Astrocyte of the spinal cord (primary cell): ENCODE measurements at places on chromosomes 4 and X.

- DNase-seq, result no peak
Observed at GRCh38 chr4:153064571-153064970, 128.4 kb downstream of the FHDC1 start.

DNA sequence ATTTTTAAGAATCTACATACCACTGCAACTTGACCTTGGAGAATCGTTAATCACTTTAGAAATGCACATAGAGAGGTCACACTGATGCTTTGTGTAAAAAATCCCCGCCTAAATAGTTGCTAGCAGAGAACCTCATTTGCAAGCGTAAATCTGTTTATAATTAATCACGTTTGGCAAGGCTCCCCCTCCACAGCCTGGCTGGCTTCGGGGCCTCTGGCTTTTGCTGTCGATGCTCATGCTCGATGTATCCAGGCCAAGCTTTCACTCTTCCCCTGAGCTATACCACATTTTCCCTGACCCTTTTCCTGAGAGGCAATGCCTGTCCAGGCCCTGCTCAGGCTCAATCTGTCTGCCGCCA is 23.4 kb downstream of the CYTL1 start:
- DNase-seq, result no peak

GRCh38 chr4:75232546-75232945 is 281.7 kb downstream of the RCHY1 start:
- DNase-seq, result no peak

GRCh38 chrX:129925305-129926092 is 19.5 kb downstream of the UTP14A start:
- DNase-seq, result peak; percentile 72

DNA sequence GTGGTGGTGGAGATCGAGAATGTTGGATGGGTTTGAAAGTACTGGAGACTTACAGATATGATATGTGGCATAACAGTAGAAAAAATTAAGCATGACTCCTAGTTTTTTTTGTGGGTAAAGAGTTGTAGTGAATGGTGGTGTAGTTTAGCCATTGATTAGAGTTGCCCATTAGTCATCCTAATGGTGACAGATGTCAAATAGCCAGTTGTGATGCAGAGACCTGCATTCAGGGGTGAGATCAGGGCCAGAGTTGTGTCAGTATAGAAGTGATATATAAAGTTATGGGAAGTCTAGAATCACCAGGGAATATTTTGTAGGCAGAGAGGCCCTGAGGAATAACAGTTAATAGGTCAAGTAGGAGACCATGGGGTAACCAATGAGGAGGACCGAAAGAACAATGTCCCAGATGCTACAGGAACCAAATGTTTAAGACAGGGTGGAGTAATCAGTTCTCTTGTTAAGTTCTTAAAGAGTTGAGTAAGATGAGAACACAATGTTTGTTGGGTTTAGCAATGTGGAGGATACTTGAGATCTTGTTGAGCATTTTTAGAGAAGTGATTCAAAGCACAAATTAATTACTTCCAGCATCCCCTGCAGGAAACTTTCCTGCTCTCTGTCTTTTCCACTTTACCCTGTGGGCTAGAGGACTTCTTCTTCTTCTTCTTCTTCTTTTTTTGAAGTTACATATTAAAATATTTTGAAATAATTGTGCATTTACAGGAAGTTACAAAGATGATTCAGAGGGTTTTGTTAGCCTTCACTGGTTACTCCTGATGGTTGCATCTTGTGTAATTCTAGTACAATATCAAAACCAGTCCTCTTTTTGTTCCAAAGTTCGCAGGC is 13.3 kb downstream of the SGMS2 start:
- no peak for DNase-seq

- DNase-seq, result peak; percentile 7
Observed at GRCh38 chrX:22634751-22635150, 362.0 kb downstream of the CBLL2 start.

DNA sequence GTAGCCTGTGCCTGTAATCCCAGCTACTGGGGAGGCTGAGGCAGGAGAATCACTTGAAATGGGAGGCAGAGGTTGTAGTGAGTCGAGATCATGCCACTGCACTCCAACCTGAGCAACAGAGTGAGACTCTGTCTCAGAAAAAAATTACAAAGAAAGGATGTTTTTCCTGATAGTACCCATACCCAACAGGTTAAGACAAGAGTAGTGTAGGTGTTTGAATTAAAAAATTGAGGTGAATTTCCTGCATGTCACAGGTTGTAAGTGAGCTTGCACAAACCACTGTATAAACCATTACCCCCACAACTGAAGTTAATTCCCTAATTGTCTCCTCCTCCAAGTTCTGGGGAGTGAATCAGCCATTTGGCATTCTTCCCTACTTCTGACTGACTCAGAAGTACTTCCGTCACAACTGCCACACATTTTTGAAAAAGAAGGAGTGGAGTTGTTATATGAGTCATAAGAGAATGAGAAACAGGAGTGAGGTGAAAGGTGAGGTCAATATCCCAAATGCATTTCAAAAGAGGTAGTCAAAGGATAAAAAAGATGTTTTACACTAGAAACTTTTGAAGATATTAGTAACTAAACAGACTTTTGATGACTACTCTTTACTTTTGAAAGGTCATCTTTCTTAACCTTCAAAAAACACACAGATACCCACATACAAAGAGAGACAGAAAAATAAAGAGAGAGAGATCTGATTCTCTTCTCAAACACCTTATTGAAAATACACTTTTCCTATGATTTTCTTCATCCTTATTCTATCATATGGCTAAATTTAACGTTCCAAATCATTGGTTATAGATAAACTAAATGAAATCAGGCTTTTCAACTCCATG is 134.5 kb downstream of the BTC start:
- peak; percentile 99 for DNase-seq

GRCh38 chrX:116449156-116449555 is 12.8 kb downstream of the SLC6A14 start:
- DNase-seq, result no peak

- no peak for DNase-seq
Observed at GRCh38 chr4:121817006-121817405, 6.7 kb downstream of the CCNA2 start.

- DNase-seq, result no peak
Observed at GRCh38 chrX:103344606-103345005, 11.7 kb upstream of the TCEAL9 start.

- peak; percentile 43 for DNase-seq
Observed at GRCh38 chr4:7647600-7648543, 213.1 kb upstream of the PSAPL1 start.

DNA sequence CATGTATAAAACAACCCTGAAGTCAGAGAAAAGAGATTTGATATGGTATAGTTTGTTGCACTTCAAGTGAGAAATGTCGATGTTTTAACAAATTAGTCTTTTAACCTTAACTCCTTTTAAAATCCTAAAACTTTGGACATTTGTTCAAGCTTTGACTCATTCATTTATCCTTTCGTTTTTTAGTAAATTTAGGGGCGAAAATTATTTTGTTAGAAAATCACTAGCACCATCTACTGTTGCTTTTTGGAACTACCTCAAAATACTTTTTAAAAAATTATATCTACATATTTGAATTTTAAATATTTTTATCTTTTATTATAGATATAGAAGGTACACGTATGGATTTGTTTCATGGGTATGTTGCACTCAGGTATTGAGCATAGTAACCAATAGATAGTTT is 165.1 kb upstream of the POF1B start:
- DNase-seq, result no peak

GRCh38 chr4:55921093-55921492 is 27.7 kb upstream of the CEP135 start:
- no peak for DNase-seq

GRCh38 chrX:154019061-154019621 is 561 bp downstream of the IRAK1 start:
- no peak for DNase-seq

- no peak for DNase-seq
Observed at GRCh38 chr4:173242466-173243250, 74.0 kb downstream of the GALNT7 start.

- no peak for DNase-seq
Observed at GRCh38 chrX:44291468-44292092, 51.9 kb downstream of the EFHC2 start.

DNA sequence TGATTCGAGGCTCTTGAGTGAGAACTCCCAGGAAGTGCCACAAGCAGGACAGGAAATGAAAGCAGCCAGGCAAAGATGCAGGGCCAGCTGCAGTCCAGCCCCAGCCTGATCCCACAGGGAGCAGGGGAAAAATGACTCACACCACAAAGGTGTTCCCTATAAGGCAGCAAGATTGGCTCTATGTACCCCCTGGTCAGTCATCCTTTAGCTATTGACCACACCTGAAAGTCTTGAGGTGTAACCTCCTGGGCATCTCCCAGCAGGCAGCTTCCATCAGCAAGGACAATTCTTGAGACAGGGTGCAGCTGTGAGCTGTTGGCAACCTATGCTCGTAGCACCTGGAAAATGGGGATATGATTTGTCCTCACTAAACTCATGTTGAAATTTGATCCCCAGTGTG is 27.9 kb upstream of the EXOC1L start:
- DNase-seq, result no peak

DNA sequence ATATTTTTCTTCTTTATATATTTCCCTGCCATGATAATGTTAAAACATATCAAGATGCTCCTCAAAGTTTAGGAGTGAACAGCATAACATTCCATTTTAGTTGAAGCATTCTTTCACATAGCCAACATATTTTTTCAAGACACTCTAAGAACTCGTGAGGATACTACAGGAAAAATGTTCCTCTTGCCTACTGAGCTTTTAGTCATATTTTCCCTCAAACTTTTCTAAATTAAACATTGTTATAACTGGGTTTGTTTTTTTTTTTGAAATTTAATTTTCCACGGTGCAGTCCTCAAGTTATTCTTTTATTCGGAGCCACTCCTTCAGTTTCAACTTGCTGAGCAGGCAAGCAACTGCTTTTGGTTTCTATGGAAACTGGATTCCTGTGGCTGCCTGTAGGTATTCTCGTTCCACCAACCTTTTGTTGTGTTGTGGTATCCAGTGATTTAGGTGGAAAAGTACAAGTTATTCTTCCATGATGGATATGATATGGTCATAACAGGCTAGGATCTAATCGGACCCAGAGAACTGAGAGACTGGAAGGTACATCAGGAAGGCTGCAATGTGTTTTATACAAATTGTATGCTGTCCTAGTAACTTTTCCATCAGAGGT is 248.0 kb downstream of the TRIML1 start:
- peak; percentile 16 for DNase-seq

GRCh38 chr4:13289391-13289790 is 194.7 kb downstream of the RAB28 start:
- peak; percentile 64 for DNase-seq

DNA sequence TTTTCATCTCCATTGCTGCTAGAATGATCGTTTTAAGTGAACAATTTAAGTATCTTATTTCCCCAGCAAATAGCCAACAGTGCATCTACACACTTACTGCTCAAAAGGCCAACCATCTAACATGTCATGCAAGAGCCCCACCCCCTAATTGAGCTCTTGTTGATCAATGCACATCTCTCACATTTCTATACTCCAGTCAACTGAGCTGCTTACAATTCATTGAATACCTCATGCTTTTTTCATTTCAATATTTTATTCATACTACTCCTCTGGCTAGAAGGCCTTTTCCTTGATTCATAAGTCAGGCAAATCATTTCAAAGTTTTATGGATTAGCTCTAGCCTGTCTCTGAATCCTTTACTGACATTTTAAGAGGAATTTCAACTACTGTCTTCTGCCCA is 79.0 kb upstream of the WDR17 start:
- DNase-seq, result no peak
